ENCODE measurements at places on chromosomes 2 and 18.

DNA sequence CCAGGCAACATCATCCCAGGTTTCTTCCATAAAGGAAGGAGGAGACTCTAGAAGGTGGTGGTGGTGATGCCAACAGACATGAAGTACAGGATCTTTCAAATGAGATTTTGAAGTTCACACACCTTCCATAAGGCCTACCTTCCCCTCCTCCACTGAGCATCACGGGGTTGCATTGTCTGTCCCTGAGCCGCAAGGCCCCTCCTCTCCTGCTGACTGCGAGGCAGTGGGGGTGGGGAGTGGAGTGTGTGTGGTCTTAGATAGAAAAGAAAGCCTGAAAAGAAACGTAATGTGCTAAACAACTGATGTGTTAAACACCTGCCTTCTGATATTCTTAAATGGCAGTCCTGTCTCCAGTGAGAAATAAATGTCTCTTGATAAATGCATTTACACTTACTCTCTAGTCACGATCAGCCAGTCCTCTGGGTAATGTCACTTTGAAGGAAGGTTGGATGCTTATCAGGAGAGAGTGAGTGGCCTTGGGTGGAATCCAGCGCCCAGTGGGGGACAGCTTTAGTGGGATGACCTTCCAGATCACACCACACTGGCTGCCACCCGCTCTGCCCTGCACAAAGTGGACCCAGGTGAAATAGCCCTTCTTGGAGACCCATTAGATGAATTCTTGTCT, 5.5 kb upstream of the SCYGR5 start:
- DNase-seq = no peak

GRCh38 chr2:56674084-56674483, 490.3 kb downstream of the CCDC85A start:
- no peak for DNase-seq

- DNase-seq = no peak
Observed at GRCh38 chr2:31129375-31130171, 8.7 kb downstream of the GALNT14 start.

DNA sequence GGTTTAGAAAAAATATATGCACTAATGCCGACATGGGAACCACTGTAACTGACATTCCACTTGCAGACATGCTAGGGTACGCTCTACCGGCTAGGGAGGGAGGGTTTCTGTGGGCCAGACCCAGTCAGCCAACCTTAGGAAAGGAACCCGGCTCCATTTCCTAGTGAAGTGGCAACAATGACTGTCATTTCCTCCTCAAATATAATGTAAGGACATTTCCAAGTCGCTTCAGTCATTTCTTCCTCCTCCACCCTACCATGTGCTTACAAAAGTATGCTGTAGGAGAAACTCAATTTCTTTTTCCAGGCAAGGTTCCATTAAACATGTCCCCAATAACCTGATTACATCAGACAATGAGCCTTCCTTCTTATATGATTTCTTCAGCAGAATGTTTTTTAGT, 64.3 kb upstream of the PSMD14 start:
- DNase-seq = no peak

GRCh38 chr2:26074676-26075075, 40.8 kb downstream of the RAB10 start:
- peak; percentile 44 for DNase-seq

DNA sequence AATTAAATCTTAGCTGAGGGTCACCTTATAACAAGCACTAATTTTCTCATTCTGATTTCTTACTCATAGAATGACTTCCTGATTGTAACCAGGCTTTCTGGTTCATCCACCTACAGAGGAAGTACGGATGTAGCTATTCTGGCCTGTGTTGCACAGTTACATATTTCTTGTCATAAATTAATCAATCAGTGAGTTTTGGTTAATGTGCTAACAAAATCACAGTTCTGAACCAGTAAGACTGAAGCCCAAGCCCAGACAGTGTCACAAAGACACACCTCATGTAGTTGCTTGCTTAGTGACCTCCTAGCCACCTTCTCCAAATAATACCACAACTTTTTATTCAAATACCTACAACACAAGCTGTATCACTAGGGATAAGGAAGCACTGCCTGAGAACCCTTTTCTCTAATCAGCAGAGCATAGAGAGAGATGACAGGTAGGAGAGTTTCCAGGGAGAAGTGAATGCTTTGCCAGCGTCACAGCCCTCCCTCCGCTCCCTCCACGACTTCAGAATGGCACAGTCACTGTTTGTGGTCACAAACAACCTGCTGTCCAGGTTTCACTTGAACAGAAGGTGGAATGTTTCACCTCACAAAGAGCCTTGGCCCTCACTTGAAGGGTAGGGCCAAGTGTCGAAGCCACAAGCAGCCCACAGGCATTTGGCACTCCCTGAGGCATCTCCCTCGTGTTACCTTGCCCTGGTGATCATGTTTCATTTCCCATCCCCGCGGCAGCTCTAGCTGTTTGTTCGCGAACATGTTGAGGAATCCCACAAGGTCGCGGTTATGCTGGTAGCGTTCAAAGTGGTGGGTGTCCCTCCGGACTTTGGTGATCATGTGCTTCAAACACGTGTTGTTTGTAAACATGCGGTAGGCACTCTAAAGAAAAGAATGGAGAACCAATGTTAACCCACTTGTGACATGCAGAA, 120.8 kb upstream of the STK17B start:
- DNase-seq = no peak

- no peak for DNase-seq
Observed at GRCh38 chr2:65055422-65056214, 598 bp upstream of the CEP68 start.
